ENCODE measurements at places on chromosomes 1 and 21. TPM values are rescaled to one million over a fixed set of nuclear protein-coding genes. Genes with fewer than 3 reads are reported as not detected.

CCDC181 gene
- total RNA-seq = 1.7 TPM

TRAF3IP3 gene
- not detected for total RNA-seq

G0S2 gene
- total RNA-seq = 34.1 TPM

RBBP4 gene
- total RNA-seq = 75.0 TPM

RHCE gene
- 1.2 TPM for total RNA-seq

CDA gene
- total RNA-seq = not detected

S100PBP gene
- total RNA-seq = 37.5 TPM

PCBP3 gene
- 6.2 TPM for total RNA-seq

DMBX1 gene
- not detected for total RNA-seq

ZBTB21 gene
- total RNA-seq = 9.0 TPM

GFI1 gene
- total RNA-seq = under 0.01 TPM

ZNF672 gene
- 23.2 TPM for total RNA-seq

TESK2 gene
- 2.5 TPM for total RNA-seq

PTP4A2 gene
- total RNA-seq = 467 TPM

SYT11 gene
- 59.5 TPM for total RNA-seq

ESPN gene
- total RNA-seq = under 0.01 TPM

FCRL2 gene
- total RNA-seq = not detected

A3GALT2 gene
- total RNA-seq = not detected

PCAT6 gene
- total RNA-seq = not detected

POTED gene
- not detected for total RNA-seq

MFN2 gene
- total RNA-seq = 92.6 TPM

ALX3 gene
- total RNA-seq = not detected

CELSR2 gene
- 2.5 TPM for total RNA-seq

SLC6A17 gene
- 0.28 TPM for total RNA-seq

RNF2 gene
- total RNA-seq = 22.8 TPM

AVPR1B gene
- total RNA-seq = not detected

CRNN gene
- not detected for total RNA-seq

CDCP2 gene
- not detected for total RNA-seq

TTC22 gene
- not detected for total RNA-seq

RPTN gene
- under 0.01 TPM for total RNA-seq

ZMYND12 gene
- 1.4 TPM for total RNA-seq

ASB17 gene
- not detected for total RNA-seq

FOXO6 gene
- not detected for total RNA-seq

PSMG1 gene
- 95.3 TPM for total RNA-seq

KIAA1614 gene
- 4.5 TPM for total RNA-seq

SLFNL1 gene
- 0.28 TPM for total RNA-seq

TRABD2B gene
- total RNA-seq = 0.28 TPM

OR2L3 gene
- total RNA-seq = not detected

DCST1 gene
- not detected for total RNA-seq
